Suppressor macrophage (primary cell): ENCODE measurements at places on chromosomes 6 and 20.

DNA sequence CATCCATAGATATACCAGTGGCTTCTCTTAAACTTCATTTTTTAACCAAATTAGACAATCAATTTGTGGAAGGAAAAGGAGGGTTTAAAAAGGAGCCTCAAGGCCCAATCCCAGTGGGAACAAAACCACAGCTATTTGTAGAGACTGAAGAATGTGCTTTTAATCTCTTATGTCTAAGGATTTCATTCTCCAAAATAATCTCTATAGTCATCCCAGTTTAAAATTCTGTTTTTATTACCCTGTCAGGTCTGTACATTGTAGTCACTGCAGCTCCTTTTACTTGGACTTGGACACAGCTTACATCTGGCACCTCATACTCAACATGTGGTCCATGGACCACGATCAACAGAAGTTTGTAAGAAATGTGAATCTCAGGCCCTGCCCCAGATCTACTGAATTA lies 152.1 kb upstream of the STMND1 start:
- no peak for DNase-seq

- peak; percentile 21 for DNase-seq
Measured at GRCh38 chr6:89037141-89037900, 43.2 kb upstream of the PNRC1 start.

GRCh38 chr6:56650191-56650590 lies 7.5 kb upstream of the DST start:
- no peak for DNase-seq

DNA sequence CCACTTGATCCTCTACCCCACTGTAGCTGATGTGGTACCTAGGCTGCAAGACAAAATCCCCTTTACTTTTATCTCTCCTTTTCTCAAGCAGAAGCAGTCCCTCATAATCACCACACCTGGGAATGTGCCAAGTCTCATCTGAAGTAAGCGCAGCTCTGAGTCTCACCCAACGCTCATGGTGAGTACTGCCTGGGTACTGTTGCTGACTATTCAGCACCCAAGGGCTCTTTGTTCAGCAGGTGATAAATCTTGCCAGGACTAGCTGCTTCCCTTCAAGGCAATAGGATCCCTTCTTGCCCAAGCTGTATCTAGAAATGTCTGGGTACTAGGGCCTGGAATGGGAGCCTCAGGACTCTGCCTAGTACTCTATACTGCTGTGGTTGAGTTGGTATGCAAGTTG lies 70.9 kb downstream of the GCLC start:
- DNase-seq, result no peak

GRCh38 chr20:19811231-19811630 lies 53.2 kb downstream of the RIN2 start:
- no peak for DNase-seq

GRCh38 chr6:72721346-72721745 lies 99.5 kb downstream of the KCNQ5 start:
- DNase-seq, result no peak
